ENCODE measurements at places on chromosomes 16 and 17.

GRCh38 chr17:7475764-7476422, 3.5 kb downstream of the ZBTB4 start:
- peak; percentile 71 for DNase-seq

- peak; percentile 18 for DNase-seq
These were observed 122.6 kb downstream of the AXIN2 start for GRCh38 chr17:65438708-65439294.

DNA sequence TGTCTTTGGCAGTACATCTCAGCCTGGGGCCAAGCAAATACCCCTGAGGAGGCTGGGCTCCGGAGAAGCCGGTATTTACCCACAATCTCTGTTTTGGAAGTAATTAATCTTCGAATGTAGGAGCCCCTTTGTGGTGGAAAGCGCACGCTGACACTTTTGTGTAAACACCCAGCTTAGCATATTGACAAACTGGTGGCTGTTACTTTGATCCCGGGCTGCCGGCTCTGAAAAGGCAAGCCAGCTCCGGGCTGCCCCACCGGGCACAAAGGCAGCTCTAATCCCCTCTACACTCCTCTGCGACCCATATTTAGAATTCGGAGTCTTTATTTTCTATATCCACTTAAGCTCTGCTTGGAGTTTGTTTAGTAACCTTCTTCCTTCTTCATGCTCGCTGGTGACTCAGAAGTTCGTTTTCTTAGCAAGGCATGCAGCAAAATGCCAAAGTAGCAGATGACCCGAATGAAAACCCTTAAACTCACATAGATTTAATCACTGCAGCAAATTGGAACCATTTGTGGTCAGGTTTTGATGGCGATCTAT, 144.0 kb upstream of the IRX3 start:
- peak; percentile 39 for DNase-seq

DNA sequence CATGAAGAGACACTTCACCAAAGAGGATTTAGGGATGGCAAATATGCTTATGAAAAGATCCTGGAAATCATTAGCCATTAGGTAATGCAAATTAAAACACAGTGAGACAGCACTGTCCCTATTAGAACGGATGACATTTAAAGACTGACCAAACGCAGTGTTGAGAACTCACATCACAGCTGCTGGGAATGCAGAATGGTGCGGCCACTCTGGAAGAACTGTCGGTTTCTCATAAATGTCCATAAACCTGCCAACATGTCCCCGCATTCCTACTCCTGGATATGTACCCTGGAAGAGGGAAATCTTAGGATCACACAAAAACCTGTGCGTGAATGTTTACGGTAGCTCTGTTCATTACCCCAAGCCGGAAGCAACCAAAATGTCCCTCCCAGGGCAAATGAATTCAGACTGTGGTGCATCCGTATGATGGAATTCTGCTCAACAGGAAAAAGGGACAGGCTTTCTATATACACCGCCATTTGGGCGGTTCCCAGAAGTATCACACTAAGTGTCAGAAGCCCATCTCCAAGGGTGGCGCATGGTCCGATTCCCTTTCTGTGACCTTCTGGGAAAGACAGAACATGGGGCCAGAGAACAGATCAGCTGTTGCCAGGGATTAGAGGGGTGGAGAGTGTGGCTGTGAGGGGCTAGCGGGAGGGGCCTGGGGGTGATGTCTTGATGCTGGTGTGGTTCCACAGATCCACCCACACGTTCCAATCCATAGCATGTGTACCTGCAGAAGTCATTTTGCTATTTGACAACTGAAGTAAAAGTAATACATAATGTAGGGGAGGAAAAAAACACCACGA, 197.2 kb upstream of the CHMP6 start:
- no peak for DNase-seq

DNA sequence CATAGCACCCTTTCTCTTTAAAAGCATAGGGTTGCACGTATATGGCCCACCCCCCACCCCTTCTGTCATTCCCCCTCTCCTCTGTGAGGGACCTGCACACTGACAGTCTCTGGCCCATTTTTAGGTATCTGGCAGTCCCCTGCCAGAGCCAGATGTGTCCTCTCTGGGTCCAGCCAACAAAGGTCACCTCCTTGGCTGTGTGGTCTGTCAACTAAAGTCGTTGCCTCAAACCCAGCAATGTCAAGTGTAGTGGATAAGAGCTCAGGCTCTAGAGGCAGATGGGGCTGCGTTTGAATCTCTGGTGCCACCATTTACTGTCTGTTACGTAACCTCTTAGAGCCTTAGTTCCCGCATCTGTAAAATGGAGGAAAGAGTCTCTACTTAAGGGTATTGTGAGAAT, 211.5 kb downstream of the MSI2 start:
- no peak for DNase-seq

DNA sequence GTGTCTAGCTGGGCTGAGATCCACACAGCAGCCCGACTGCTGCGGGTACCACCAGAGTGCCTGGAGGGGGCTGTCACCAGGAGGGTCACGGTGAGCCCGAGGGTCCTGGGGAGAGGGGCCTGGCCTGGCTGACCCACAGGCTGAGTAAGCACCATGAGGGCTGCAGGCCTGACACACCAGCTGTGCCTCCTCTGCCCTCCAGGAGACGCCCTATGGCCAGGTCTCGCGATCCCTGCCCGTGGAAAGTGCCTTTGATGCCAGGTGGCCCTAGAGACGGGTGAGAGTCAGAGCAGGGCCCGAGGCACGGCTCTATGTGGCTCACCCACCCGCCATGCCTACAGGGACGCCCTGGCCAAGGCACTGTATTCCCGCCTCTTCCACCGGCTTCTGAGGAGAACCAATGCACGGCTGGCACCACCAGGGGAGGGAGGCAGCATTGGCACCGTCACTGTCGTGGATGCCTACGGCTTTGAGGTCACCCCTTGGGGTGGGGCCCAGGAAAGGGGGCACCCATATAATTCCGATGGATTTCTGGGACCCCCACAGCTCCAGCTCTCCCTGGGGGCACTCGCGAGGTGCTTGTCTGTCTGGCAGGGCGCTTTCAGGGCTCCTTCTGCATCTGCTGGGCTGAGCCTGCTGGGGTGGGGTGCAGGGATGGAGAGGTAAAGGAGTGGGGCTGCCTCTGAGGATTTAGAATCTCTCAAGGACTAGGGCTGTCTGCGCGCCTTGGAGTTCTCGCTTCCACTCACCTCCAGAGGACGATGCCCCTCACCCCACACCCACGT, 7.1 kb downstream of the MYO15B start:
- DNase-seq, result no peak

DNA sequence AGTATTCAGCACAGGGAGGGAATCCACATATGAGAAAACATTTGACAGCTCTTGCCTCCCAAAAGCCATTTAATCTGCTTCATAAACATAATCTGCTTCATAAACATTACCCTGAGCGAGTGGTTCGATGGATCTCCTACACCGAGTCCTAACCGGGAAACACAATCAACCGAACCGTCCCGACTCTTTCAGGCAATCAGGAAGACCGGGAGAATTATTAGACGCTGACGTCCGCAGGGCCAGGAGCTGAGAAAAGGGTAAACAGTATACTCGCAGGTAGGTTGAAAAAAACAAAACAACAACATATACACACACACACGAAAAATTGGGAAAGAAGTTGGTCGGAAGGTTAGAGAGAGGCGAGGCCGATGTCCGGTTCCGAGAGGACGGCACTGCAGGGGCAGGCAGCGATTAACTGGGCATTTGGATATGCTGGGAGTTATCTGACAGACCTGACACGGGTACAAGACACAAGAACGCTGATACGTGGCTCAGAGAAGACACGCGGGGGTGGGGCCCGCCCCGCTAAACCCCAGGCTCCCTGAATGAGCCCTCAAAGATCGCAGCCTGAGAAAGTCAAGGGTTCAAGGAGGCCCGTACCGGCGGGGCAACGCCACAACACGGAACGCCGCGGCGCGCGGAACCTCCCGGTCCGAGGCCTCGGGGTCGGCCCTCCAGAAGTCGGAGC, 585 bp downstream of the AP1G1 start:
- DNase-seq, result peak; percentile 32

DNA sequence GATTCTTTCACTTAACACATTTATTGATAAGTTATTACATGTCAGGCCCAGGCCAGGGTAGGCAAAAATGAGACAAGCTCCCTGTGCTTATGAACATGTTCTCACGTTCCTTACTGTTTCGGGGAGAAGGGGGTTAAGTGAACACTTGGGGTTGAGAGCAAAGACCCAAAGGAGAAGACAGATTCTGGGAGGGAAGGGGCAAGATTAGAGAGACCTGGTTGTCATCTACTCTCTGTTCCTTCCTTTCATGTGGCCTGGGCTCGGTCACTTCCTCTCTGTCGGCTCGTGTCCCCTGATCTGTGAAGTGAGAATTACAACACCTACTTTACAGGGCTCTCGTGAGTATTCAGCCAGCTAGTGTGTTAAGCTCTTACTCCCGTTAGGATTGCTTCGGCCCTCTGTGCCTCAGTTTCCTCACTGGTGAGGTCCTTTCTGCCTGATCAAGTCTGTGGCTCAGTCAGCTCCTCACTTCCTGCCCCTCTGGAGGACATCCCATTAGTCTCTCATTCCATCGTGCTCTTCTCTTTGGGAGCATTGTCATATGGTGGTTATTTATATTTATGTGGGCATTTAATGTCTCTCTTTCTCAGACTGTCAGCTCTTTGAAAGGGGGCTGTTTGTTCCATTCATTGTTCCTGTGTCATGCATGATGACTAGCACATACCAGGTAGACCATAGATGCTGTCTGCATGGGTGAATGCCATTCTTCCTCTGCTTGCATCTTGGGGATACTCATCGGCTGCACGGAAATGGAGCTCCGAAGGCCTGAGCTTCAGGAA, 38.9 kb downstream of the PLCG2 start:
- DNase-seq, result no peak

- DNase-seq, result peak; percentile 49
These were observed 114.8 kb downstream of the C16orf95 start for GRCh38 chr16:87202346-87202745.

- no peak for DNase-seq
These were observed 58.8 kb upstream of the RHBDL3 start for GRCh38 chr17:32206861-32207260.

- DNase-seq, result no peak
These were observed 2.5 kb downstream of the CORO1A start for GRCh38 chr16:30185683-30186421.

DNA sequence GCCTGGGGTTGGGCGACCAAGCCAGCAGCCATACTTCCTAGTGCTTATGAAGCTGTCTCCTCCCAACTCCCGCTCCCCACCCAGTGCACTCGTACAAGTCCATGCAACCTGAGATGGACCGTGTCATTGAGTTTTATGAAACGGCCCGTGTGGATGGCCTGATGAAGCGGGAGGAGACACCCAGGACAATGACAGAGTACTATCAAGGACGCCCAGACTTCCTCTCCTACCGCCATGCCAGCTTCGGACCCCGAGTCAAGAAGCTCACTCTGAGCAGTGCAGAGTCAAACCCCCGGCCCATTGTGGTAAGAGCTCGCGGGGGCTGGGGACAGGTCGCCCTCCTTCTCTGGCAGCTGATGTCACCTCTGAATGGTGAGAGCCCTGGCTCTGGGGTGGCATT, 11.0 kb upstream of the KATNB1 start:
- no peak for DNase-seq

- DNase-seq, result no peak
These were observed 12.7 kb downstream of the DNAAF8 start for GRCh38 chr16:4746991-4747574.
